ENCODE measurements at places on chromosomes 5 and 9. TPM values are rescaled to one million over a fixed set of nuclear protein-coding genes. Genes with fewer than 3 reads are reported as not detected.

Gene LSM11
- 1.3 TPM for total RNA-seq

Gene MZB1
- total RNA-seq: 0.70 TPM

Gene TOR1A
- 12.0 TPM for total RNA-seq

Gene DBH
- total RNA-seq: not detected

Gene REEP2
- total RNA-seq: 6.1 TPM

Gene DOCK8
- total RNA-seq: 3.4 TPM

Gene EIF4E1B
- not detected for total RNA-seq

Gene FXN
- 38.0 TPM for total RNA-seq

Gene WHRN
- total RNA-seq: 0.56 TPM

Gene GARIN3
- not detected for total RNA-seq

Gene SETX
- total RNA-seq: 19.7 TPM

Gene ITK
- 0.13 TPM for total RNA-seq

Gene ASPN
- total RNA-seq: 4.8 TPM

Gene PRLR
- total RNA-seq: 0.86 TPM

Gene ZNF618
- total RNA-seq: 2.0 TPM

Gene SPATA31C1
- total RNA-seq: not detected

Gene WDR38
- not detected for total RNA-seq

Gene CCDC180
- 3.1 TPM for total RNA-seq

Gene C9orf153
- total RNA-seq: 0.22 TPM

Gene PRDM9
- not detected for total RNA-seq

Gene PCDHA9
- not detected for total RNA-seq

Gene BTNL3
- total RNA-seq: not detected

Gene PDCD1LG2
- total RNA-seq: 2.4 TPM

Gene CDH9
- not detected for total RNA-seq

Gene RGS7BP
- total RNA-seq: 5.4 TPM

Gene PHF24
- total RNA-seq: 0.19 TPM

Gene LRRC70
- total RNA-seq: 1.2 TPM

Gene BARX1
- not detected for total RNA-seq

Gene RAB3C
- 0.83 TPM for total RNA-seq

Gene ORM1
- total RNA-seq: 1.2 TPM

Gene GABRG2
- not detected for total RNA-seq

Gene ST8SIA4
- total RNA-seq: 2.9 TPM

Gene NINJ1
- 49.2 TPM for total RNA-seq

Gene TMEM203
- 44.9 TPM for total RNA-seq

Gene C9
- not detected for total RNA-seq

Gene TRIM7
- 10.8 TPM for total RNA-seq
